Neural crest cell (in vitro differentiated cells): ENCODE measurements at places on chromosomes 5 and 9.

GRCh38 chr5:72817671-72818266 is 1.3 kb downstream of the TNPO1 start:
- no peak for DNase-seq

DNA sequence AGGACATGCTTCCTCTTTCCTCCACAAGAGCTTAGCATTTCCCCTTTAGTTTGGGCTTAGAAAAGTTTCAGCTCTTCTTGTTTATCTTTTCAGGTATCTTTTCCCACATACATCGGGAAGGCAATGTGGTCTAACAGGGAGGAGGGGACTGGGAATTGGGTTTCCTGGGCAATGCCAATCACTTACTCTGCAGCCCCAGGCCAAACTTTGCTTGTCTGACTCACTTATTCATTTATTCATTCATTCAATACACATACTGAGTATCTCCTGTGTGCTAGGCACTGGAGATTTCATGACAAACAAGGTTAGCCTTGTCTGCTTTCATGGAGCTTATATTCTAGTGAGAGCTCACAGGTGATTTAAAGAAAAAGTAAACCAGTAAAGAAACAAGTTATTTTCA is 10.7 kb upstream of the POU4F3 start:
- DNase-seq, result no peak

GRCh38 chr5:168837852-168838251 is 258.7 kb upstream of the PANK3 start:
- no peak for DNase-seq

DNA sequence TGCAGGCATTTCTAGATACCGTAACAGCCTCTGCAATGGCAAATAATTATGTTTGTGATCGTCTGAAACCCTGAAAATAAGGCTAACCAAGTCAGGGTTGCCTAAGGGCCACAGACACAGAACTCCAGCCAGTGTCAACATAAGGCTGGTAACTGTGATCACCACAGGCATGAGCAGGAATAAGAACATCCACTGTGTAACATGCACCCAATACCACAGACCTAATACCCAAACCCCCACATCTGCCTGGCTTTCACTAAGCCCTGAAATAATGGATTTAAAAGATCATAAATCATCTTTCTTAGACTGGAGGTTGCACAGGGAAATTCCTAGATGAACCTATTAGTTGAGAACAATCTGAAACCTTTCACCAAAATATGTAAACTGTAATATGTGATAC is 394.5 kb downstream of the NFIB start:
- no peak for DNase-seq

DNA sequence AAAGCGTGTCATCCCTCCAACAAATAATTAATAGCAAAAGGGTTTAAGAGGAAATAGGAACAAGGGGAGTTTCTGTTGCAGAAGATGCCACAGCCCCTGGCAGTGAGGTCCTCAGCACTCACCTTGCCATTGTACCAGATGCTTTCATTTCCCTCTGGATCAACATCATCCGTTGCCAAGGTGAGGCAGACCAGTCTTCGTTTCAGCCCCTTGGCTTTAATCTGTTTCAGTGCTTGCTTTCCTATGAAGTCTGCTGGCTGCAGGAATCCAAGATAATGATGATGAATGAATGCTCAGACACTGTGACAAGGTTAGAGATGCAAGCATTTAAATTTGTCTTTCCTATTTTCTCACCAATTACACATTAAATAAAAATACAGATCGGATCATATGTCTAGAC is 20.0 kb upstream of the ARSB start:
- DNase-seq, result no peak

DNA sequence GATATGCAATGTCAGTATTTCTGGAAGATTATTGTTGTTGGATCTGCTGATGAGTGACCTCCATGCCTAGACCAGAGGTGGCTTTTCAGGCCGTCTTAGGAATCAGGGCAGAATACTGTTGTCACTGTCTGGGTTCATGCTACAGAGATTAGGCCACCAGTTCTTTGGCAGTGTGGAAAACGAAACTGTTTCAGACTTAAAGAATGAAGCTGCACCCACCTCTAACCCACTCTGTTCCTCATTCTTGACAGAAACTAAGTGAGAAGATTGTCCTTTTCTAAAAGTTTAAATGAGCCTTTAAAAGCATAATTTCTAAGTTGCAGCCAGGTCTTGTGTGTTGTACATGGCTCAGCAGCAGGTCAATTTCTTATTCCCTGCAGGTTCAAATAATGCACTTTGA is 444.3 kb downstream of the ENC1 start:
- DNase-seq, result no peak

- no peak for DNase-seq
Measured at GRCh38 chr5:172816925-172817562, 17.0 kb upstream of the ERGIC1 start.

DNA sequence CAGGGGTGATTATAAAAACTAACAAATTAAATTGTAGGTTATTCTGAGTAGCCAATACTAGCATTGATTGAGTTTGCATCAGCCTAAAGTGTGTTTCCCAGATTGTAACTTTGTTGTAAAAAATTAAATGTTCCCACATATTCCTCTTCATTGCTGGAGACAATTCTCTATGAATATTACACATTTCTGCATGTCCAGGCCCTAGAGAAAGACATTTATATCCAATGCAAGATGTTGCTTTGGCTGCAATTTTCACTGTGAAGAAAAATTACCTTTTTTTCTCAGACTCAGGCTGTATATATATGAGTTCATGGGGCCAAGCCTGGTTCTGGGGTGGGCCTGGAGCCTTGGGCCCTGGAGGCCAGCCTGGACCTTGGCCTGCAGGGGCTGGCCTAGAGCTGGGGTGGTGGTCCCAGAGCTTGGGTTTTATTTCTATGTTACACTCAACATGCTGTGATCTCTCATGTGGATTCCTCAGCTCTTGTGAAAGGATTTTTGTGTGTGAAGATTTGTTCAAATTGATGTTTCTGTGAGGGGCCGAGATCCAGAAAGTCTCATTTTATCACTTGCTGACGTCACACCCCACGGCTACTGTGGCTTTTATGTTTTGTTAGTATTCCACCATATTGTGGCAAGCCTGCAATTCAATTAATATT is 232.5 kb downstream of the SPATA31A1 start:
- DNase-seq, result no peak
